GM12864 (cell line): ENCODE measurements at places on chromosomes 12 and 14.

- DNase-seq: no peak
Observed at GRCh38 chr12:27674989-27675388, 21.3 kb upstream of the REP15 start.

- no peak for DNase-seq
Observed at GRCh38 chr12:52380271-52380694, 5.2 kb downstream of the KRT84 start.

DNA sequence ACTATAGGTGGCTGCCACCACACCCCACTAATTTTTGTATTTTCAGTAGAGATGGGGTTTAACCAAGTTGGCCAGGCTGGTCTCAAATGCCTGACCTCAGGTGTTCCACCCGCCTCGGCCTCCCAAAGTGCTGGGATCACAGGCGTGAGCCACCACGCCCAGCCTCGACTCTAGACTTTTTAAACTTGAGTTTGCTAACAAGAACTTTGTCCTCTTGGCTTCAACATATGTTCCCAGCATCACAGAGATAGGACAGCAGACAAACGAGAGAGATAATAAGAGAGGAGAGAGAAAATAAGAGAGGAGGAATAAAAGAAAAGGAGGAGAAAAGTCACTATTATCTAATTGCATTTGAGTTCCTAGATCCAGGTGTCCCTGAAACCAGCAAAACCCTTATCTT lies 119.1 kb downstream of the CEP83 start:
- no peak for DNase-seq

DNA sequence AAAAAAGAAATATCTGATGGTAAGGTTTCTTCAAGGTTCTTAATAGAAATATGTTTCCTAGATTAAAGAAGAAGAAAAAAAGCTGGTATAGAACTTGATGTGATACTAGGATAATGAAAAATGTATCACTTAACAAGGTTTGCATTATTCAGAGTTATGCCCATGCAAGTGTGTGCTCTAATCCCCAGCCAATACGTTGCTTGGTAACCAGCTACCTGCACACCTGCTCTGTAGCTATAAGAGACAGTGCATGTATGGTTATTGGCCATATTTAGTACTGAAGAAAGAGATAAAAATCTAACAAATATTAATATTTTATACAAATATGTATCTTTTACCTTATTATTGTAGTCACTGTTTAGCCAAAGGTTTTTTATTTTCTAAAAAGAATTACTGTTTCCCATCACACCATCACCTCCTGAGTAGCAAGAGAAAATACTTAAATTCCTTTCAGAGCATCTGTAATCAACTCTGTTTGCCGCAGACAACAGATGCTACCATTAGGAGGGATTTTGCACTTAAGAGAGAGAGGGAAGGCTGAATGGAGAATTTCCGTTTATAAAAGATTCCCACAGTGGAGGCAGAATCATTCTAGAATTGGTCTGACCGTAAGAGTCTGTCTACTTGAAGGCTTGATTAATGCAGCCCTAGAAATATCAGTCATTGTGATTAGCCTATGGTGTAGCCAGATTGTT lies 115.6 kb downstream of the NEDD1 start:
- no peak for DNase-seq

GRCh38 chr12:105864901-105865300 lies 273.9 kb downstream of the NUAK1 start:
- DNase-seq: no peak

- DNase-seq: no peak
Observed at GRCh38 chr14:103543140-103543539, 14.1 kb downstream of the TRMT61A start.

GRCh38 chr14:41397926-41398325 lies 208.8 kb upstream of the LRFN5 start:
- DNase-seq: no peak
